Osteoblast (primary cell): ENCODE measurements at places on chromosomes 1 and 21. TPM values are rescaled to one million over a fixed set of nuclear protein-coding genes. Genes with fewer than 3 reads are reported as not detected.

DNA sequence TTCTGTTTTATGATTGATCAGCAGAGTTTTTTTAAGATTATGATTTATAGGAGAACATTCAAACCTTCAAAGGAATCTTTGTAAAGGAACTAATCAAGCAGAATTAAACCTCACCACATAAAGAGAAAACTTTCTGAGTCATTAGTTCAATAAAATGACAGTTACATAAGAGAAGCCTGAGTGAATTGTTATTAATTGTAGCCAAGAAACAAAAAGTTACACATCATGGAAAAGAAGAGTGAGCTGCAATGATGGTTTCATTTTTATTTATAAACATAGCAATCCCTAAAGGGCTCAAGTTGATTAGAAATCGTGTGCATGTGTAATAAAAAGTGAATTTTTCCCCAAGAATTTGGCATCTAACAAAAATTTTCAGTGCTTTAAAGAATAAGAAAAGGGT is 731.4 kb downstream of the LTN1 start:
- DNase-seq: no peak

- no peak for DNase-seq
Measured at GRCh38 chr1:208093754-208094719, 150.1 kb downstream of the PLXNA2 start.

DNA sequence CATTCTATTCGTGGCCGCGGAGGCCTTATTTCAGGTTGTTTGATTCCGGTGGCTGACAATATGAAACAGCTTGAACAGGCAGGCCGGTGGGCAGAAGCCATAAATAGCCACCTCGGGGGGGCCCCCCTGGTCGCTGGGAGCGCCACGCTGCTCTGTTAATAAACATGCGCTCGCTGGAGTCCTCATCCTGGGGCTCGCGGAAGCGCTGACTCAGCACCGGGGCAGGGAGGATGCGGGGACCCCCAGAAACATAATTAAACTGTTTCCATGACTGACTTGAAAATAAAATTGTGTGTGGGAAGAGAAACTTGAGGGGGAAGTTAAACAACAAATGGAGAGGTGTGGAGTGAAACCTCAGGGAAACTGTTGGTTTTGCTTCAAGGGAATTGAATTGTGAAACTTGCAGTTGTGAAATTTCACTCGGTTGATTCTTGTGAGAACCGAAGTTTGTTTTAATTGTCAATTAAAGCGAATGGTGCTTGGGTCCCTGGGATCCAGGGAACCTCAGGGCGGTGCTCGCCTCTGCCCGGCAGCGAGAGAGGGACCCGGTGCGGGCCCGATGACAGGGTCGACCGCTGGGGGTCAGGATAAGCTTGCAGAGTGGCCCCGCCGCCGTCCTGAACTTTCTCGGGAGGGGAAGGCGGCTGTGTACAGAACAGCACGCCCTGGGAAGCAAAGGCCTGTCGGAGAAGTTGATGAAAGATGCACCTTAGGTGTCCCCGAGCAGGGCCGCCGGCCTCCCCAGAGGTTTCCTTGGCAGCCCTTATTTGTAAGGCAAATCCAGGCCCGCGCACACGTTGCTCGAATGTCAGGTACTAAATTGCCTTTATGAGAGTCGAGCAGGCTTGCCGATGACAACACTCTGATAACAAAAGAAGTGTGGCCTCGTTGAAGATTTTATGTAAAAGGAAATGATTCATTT is 176.9 kb upstream of the LMO4 start:
- peak; percentile 93 for DNase-seq

- DNase-seq: no peak
Measured at GRCh38 chr21:29403922-29404538, 105.3 kb downstream of the BACH1 start.

- no peak for DNase-seq
Measured at GRCh38 chr1:41013796-41014195, 7.7 kb downstream of the SLFNL1 start.

GRCh38 chr1:219283541-219283940 is 109.9 kb downstream of the LYPLAL1 start:
- DNase-seq: no peak

- DNase-seq: peak; percentile 3
Measured at GRCh38 chr1:5731110-5731423, 261.2 kb downstream of the NPHP4 start.

- peak; percentile 48 for DNase-seq
Measured at GRCh38 chr1:33267468-33268205, 11.3 kb downstream of the ZNF362 start.

- peak; percentile 34 for DNase-seq
Measured at GRCh38 chr1:205583461-205584130, 48.2 kb downstream of the ELK4 start.

DNA sequence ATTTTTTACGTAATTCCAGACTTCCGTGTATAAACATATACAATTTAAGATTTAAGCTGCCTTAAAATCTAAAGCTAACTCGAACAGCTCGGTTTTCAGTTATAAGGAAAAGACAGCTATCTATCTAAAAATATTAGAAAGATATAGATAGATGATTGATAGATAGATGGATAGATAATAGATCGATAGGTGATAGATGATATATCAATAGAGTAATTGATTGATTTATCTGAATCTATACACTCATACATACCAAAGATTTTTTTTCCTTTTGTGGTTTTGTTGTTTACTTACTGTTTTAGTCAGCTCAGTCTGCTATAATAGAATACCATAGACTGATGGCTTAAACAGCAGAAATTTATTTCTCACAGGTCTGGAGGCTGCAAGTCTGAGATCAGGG is 278.5 kb upstream of the PLD5 start:
- DNase-seq: no peak

GRCh38 chr1:161770250-161770649 is 4.1 kb downstream of the ATF6 start:
- no peak for DNase-seq

Gene KCTD3
- 48.9 and 55.7 TPM in 2 replicates for total RNA-seq

Gene SLFNL1
- total RNA-seq: 0.59 and 0.72 TPM in 2 replicates

Gene RGS5
- 1.8 and 2.1 TPM in 2 replicates for total RNA-seq

Gene S100A7
- total RNA-seq: not detected in 2 replicates

Gene SMPDL3B
- total RNA-seq: under 0.01 TPM in 1 of 2 replicates, not detected in the other

Gene ITGB2
- total RNA-seq: 13.3 and 15.2 TPM in 2 replicates
